OCI-LY7 (cell line): ENCODE measurements at places on chromosomes 2 and 18. TPM values are rescaled to one million over a fixed set of nuclear protein-coding genes. Genes with fewer than 3 reads are reported as not detected.
A peak's percentile ranks its signal among the peaks of the same experiment; 100 is the strongest.

GRCh38 chr2:238926761-238927611 is 79.1 kb downstream of the TWIST2 start:
- DNase-seq = no peak

DNA sequence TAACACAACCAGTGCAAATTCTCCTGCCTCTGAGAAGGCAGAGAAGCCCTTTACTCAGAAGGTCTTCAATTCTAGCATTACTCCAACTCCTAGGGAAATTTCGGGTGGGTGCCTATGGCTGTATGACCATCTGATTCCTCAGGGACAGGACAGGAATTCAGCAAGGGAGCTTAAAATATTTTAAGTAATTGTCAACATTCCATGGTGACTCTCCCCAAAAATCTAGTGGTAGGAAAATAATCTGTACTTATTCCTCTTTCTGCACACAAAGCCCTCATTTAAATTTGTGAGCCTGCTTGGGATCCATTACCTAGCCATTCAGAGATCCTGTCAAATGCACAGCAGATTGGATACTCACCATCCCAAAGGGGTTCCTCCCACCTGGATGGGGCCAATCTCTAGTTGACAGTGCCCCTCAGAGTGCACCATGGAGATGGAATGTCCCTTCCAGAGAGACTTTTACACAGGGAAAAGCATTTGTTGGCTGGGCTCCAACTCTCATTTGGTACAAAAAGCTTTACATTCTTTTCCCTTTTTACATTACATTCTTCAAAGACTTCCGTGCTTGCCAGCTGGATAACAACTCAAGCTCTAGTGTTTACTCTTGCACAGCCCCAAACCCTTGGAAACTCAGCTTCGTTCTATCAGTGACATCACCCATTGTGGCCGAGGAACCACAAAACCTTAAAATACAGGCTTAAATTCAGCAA is 3.1 kb upstream of the TMEM150A start:
- no peak for DNase-seq

- no peak for DNase-seq
These were observed 233.7 kb downstream of the HDAC4 start for GRCh38 chr2:239167011-239167673.

DNA sequence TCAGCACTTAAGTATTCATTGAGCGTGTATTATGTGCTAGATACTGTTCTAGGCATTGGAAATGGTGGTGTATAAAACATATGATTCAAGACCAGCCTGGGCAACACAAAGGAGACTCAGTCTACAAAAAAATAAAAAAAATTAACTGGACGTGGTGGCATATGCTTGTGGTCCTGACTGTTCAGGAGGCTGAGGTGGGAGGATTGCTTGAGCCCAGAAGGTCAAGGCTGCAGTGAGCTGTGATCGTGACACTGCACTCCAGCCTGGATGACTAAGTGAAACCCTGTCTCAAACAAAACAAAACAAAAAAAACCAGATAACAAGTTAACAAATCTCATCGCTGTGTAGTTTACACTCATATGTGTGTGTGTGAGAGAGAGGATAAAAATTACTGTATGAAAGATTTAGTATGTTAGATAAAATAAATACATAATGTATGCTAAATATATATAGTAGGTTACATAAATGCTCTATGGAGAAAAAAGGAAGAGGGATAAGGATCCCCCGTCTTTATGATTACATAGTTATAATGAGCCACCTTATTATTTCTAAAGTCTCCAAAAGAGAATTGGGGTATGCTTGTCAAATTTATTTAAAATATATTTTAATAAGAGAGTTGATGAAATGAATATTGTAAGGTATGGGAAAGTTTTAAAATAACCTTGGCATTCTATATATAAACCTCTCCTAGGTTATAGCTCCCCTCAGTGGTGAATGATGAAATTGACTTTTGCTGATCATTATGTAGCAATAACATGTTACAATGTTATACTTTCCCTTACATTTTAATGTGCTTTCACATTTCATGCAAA is 69.2 kb downstream of the EHBP1 start:
- DNase-seq = peak; percentile 47

DNA sequence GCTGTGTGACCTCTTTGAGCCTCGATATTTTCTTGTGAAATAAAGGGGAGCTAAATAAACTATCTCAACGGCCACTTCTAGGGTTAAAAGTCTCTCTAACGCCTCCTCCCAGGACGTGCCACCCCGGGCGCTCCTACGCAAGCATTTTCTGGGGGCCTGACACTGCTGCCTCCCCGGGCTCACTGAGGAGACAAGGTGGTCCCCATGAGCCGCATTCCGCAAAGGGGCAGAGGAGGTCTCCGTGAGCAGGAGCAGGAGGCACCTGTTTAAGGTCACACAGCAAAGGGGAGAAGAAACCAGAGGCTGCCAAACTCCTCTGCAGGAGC is 913 bp upstream of the WNT10A start:
- no peak for DNase-seq

DNA sequence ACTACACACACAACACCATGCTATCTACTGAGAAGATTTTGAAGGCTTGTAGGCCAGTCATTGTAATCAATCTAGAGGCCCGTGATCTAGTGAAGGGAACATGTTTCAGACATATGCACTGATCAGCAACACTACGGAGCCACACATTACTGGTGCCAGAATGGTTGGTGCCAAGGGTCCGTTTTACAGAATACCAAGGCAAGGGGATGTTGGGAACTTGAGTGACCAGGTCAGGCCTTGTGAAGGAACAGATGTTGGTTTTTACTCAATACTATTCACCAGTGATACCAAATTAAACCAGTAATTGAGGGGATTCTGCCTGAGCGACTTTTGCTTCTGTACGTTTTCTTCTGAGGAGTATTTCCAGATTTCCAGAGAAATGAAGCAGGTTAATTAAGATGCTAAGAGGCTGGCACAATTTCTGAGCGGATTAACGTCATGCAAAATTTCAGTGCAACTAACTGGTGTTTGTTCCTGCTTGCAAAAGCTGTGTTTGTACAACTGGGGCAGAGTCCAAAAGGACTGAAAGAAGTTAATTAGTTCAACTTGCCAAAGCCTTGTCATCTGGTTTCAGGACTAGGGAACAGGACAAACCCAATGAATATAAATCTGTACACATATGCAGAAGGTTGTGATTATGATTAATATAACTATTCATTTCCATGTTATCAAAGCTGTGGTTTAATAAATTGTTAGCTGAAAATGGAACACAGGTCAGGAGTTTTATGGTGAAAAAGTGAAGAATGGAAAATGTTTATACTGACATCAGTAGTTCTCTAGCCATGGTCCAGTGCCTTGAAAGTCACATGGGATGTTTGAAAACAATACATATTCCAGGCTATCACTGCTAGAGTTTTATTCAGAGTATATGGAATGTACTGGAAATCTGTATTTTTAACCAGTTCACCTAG is 432.1 kb upstream of the DCC start:
- no peak for DNase-seq

GRCh38 chr2:64750817-64751285 is 97.1 kb upstream of the SERTAD2 start:
- DNase-seq = peak; percentile 99

DNA sequence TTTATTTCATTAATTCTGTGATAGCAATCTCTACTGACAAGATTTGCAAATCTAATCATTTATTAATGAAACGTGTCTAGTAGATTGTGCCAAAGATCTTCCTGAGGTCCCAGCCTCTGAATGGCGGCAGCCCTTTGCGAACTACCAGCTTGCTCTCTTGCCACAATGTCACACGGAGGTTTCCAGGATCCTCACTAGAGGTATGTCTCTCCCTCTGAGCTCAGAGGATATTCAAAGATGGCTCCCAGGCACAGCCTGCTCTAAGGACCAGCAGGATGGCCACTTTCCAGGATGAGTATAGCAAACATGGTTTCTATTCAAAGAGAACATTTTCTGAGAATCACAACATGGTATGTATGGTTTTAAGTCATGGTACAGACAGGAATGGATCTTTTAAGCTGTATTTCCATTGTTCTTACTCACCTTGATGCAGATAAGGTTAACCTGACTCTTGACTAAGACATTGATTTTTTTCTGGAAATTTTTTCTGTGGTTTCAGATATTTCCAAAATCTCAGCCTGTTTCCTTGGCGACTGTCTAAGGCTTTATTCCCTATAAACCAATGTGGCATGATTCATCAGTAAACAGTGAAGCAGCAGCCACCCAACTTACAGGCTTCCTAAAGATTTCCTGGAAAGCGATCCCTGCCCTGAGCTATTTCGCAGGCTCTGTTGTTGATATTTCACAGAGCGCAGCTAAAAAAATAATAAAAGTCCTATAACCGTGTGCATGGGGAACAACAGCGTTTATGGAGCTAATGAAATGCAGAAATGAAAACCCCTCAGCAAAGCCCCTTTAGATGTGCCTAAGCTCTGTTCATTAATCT is 54.1 kb upstream of the KLF7 start:
- no peak for DNase-seq

DNA sequence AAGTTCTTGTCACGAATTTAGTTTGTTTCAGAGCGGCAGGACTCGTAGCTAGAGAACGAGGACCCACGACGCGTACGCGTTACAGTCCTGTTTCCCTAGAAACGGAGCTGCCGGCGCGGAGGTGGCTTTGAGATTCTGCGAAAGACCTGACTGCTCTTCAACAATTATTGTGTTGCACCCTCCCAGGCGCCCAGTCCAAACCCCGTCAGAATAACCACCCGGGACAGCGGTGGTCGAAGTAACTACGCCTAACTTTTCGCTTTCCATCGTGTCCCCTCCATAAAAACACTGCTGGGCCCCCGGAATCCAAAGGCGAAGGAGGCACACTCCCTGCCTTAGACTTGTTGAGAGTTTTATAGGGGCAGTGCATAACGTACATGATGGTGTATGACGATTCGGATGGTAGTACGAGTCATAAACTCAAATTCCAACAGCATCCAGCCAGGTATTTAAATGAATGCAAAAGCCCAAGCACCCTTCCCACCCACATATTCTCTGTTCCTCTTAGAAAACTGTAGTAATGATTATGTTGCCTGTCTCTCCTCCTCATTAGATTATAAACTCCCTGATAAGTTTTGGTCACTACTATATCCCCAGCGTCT is 651 bp upstream of the STAM2 start:
- DNase-seq = no peak

- no peak for DNase-seq
These were observed 365 bp downstream of the NDUFB3 start for GRCh38 chr2:201072201-201072530.

- peak; percentile 83 for DNase-seq
These were observed 106.7 kb downstream of the DTNB start for GRCh38 chr2:25566694-25567093.

GRCh38 chr2:26099933-26100332 is 66.0 kb downstream of the RAB10 start:
- no peak for DNase-seq

DNA sequence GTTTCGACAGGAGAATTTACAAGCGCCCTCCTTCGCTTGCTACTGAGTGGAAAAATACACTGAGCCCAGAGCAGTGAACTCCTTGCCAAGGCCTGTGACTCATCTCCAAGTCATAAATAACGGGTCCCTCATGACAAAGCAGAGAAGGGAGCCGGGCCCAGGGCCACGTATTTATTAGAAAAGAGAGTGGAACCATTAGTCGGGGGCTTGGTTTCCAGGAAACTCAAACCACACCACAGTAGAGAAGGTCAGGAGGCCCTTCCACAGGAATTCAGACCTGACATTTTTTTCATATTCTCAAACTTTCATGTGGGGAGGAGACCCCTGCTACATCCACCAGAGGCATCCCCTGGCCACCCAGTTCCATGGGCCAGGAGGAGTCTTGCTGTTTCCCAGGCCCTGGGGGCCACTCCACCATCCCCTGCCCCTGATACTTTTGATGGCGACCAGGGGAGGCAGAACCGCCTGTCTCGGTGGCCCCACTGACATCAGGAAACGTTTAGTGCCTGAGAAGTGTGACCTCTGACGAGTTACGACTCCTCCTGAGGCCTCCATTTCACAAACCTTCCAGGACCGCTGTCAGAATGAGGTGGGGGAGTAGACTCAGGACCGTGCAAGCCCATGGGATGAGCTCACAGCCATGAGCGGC is 289.7 kb downstream of the DYSF start:
- no peak for DNase-seq

TANC1 gene
- 0.04 TPM in 1 of 2 replicates, not detected in the other for total RNA-seq

ASB18 gene
- total RNA-seq = not detected in 2 replicates

FBXO36 gene
- 2.6 and 2.9 TPM in 2 replicates for total RNA-seq
